ENCODE measurements at places on chromosomes 7 and 10. TPM values are rescaled to one million over a fixed set of nuclear protein-coding genes. Genes with fewer than 3 reads are reported as not detected.

GRCh38 chr10:23399701-23400144 is 39.2 kb upstream of the OTUD1 start:
- DNase-seq: no peak

DNA sequence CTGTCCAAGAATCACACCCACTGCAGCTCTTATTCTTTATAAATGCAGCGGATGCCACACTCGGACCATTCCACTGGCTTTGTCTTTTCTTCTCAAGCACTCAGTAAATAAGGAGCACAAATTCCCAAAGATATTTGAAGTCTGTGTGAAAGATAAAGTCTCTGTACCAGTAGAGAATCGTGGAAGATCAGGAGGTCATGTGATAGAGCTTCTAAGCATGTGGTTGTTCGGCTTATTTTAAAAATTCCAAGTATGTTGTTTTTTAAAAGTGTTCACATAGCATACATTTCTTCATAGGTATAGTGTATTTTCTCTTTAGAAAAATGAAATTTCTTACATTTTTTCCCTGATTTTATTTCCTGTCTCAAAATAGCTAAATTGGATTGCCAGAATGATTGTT is 75.8 kb downstream of the NOC3L start:
- no peak for DNase-seq

DNA sequence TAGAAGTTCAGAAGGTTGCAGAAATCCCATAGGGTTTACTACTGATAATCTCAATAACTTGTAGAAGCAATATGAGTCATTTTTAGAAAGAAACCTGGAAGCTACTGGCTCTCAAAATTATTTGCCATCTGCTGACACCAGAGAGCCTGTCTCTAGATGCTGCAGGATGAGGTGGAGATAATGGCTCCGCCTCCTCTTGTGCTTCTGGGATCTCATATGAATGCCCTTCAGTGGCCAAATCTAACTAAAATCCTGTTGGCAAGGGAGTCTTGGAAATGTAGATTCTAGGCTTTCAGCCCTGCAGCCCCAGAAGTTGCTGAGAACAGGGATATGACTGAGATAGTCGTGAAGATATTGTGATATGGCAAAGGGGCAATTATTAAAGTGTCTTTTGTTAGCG is 348.1 kb downstream of the CCSER2 start:
- DNase-seq: no peak

GRCh38 chr10:130358981-130359650 is 222.9 kb downstream of the GLRX3 start:
- peak; percentile 15 for DNase-seq

GRCh38 chr10:30832749-30833627 is 198.7 kb downstream of the ZNF438 start:
- DNase-seq: no peak

DNA sequence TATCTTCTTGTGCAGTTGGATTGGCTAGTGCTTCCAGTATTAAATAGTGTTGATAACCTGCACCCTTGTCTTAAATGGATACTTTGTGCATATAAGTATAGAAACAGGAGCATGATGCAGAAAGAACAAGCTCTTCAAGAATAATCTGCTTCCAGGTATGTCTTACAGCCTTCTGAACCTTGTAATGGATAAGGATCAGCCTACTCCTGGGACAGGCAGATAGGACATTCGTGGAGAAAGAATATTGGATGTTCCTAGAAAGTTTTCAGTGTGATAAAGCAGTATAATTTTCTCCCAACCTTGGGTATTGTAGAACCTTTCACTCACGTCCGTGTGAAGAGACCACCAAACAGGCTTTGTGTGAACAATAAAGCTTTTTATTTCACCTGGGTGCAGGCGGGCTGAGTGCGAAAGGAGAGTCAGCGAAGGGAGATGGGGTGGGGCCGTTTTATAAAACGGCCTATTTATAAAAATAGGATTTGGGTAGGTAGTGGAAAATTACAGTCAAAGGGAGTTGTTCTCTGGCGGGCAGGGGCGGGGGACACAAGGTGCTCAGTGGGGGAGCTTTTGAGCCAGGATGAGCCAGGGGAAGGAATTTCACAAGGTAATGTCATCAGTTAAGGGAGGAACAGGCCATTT is 27.2 kb downstream of the C1GALT1 start:
- no peak for DNase-seq

GRCh38 chr10:71782917-71783490 is 9.7 kb upstream of the VSIR start:
- DNase-seq: no peak

GRCh38 chr7:522071-522950 is 2.7 kb upstream of the PDGFA start:
- DNase-seq: no peak

- DNase-seq: no peak
Measured at GRCh38 chr10:110923856-110924493, 4.6 kb downstream of the SHOC2 start.

DNA sequence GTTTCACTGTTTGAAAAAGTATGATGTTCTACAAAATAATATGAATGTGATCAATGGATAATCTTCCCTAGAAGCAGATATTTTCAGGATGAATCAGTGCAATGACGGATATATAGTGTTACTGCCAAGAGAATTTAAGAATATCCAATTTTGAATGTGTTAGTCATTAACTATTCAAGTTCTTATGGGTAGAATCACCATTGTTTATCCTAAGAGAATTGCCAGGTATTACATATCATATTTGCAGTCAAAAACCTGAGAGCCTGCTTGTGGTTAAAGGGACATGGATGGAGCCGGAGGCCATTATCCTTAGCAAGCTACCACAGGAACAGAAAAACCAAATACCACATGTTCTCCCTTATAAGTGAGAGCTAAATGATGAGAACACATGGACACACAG is 26.9 kb downstream of the AHR start:
- no peak for DNase-seq

- peak; percentile 19 for DNase-seq
Measured at GRCh38 chr7:133530682-133531081, 277.8 kb downstream of the EXOC4 start.

GRCh38 chr10:122245136-122245535 is 26.0 kb upstream of the BTBD16 start:
- DNase-seq: no peak

DNA sequence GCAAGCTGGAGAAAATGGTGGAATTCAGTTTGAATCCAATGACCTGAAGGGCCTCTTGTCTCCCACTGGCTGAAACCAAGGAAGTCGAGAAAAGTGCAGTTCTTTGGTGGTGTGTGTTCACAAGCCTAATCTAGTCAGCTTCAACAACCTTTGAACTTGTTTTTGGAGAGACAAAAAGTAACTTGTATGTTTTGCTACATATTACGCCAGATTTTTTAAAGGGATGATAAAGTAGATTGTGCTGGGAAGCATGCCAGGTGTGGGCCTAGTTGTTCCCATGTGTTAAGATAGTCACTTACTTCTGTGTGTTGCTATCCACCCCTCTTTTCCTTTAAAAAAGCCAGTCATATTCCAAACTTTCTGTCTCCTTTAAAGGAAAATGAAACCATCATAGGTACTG is 79.7 kb upstream of the FAM3C start:
- DNase-seq: no peak

GRCh38 chr7:102115181-102115580 is 171.5 kb upstream of the SH2B2 start:
- DNase-seq: no peak

GRCh38 chr7:70092314-70093204 is 494.3 kb downstream of the AUTS2 start:
- peak; percentile 33 for DNase-seq

- DNase-seq: no peak
Measured at GRCh38 chr7:94386416-94386815, 8.3 kb upstream of the COL1A2 start.

DNA sequence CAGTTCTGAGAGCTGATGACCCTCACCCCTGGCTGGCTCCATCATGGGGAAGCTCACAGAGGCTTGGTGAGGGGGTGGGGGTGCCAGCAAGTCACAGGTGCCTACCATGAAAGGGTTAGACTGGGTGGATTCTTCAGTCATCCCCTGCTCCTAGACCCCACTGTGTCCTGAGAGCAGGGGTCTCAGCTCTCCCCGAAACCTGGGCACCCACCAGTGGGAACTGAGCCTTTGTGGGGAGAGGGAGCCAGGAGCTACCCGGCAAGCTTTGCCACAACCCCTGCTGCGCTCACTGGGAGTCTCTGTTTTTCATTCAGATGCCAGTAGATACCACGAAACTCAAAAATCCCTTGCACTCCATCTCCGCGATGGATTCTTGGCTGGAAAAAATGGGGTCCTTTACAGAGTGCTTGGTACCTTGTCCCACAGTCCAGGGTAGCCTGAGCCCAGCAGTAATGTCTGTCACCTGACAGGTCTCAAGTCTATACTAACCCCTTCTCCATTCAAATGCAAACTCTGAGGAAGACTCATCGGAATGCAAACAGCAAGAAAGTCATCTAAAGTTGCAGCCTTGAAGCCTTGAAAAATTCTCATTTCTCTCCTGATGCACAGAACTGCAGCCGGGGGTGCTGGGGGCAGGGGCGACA is 48.9 kb upstream of the ENO4 start:
- no peak for DNase-seq

The KNDC1 gene
- total RNA-seq: not detected

The NKX1-2 gene
- total RNA-seq: 0.05 TPM

The CABCOCO1 gene
- total RNA-seq: not detected

The AZGP1 gene
- total RNA-seq: not detected

Measured in HT1080 (cell line).